Right hindlimb (tissue), 1 donor: ENCODE measurements at places on chromosomes 12 and 14.
A peak's percentile ranks its signal among the peaks of the same experiment; 100 is the strongest.

GRCh38 chr14:53450871-53451270, 297.7 kb upstream of the DDHD1 start:
- no peak for DNase-seq

DNA sequence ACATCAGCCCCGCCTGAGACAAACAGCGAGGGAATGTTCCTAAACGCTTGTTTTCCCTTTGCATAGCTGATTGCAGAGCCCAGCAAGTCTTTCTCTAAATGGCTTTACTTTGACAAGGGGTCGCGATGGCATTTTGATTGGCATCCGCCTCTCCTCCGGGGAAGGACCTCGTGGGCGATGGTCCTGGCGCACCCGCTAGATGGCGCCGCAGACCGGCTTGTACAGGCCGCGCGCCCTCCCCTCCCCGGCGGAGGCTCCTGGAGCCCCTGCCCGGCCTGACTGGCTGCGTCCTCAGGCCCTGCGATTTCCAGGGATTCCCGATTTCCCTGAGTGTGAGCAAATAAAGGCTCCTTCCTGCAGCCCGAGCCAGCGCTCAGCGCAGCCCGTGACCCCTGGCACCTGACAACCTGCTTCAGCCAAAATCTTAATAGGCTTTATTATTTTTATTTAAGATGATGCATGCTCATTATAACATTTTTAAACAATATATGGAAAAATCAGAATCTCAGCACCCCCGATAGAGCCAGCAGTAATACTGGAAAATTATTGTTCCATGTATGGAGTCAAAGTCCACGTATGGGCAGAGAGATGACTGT, 468.3 kb downstream of the AACS start:
- peak; percentile 48 for DNase-seq

DNA sequence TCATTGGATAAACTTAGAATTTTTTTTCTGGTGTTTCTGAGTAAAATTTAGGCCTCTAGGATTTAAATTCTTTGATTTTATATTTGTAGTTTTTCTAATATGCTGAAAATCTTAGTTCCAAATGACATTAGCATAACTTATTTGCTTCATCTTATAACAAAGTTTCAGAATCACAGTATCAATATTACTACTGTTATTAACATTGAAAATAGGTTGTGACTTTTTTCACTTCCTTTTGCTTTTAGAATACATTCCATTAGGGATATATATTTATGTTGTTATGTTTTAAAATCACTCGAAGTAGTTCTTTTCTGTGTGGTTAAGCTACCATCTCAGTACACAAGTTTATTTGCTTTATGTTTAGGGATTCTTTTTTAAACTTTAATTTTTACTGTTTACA, 12.8 kb downstream of the RAB3IP start:
- DNase-seq, result no peak

DNA sequence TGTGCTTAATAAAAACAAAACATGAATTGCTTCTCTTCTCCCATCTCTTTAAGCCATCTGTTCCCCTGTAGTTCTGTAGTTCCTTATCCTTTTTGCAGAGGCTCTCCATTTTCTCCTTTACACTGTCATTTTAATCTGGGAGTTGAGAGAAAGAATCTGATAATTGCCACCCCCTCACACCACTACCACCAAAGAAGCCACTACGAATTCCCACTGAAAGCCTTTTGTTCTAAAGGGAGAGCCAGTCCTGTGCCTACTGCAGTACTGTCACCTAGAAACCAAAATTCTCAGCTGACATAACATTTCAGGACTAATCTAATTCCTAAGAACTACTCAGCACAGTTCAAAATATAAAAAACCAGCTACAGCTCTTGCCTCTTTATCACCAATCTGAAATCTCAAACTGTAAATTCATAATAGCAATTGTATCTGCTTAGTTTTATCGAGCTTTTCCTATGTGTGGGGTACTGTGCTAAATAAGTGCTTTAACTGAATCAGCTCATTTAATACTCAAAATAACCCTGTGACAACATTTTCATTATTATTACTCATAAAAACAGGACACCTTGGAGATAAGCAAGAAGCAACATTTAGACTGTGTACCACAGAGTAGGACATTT, 72.4 kb downstream of the SPPL3 start:
- DNase-seq, result no peak

- DNase-seq, result no peak
Observed at GRCh38 chr12:76704693-76705092, 59.2 kb upstream of the ZDHHC17 start.

DNA sequence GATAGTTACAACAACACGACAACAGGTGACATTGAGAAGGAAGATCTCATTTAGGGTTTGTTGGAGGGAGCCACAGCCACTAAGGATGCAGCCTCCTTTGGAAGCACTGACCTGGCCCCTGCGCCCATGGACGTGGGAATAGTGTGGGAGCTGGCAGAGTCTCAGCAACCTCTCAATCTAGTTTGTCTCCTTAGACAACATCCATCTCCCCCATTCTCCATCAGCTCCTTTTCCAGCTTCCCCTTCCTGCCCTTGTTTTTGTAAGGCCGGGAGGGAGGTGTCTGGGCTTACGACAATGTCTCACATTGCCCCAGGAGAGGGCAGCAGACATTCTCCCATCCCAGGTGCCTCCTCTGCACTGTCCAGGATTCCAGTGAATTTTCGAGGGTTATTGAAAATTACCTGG, 170.2 kb upstream of the PZP start:
- DNase-seq, result no peak

GRCh38 chr14:20563971-20564370, 3.1 kb upstream of the RNASE9 start:
- DNase-seq, result no peak

DNA sequence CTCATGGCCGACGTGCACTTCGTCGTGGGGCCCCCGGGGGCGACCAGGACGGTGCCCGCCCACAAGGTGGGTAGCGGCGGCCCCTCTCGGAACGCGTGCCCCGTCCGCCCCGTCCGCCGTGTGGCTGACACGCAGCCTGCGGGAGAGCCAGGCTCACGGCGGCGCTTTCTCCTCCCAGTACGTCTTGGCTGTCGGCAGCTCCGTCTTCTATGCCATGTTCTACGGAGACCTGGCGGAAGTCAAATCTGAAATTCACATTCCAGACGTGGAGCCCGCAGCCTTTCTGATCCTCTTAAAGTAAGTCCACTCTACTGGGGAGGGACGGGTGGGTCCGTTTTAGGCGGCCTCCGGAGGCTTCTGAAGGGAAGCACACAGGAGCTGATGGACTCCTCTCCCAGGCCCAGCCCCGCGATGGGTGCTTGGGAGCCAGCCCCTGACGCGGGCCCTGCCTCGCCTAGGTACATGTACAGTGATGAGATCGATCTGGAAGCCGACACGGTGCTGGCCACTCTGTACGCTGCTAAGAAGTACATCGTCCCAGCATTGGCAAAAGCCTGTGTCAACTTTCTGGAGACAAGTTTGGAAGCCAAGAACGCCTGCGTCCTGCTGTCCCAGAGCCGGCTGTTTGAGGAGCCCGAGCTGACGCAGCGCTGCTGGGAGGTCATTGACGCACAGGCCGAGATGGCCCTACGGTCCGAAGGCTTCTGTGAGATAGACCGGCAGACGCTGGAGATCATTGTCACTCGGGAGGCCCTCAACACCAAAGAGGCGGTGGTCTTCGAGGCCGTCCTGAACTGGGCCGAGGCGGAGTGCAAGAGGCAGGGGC, 1.1 kb downstream of the BTBD6 start:
- no peak for DNase-seq

DNA sequence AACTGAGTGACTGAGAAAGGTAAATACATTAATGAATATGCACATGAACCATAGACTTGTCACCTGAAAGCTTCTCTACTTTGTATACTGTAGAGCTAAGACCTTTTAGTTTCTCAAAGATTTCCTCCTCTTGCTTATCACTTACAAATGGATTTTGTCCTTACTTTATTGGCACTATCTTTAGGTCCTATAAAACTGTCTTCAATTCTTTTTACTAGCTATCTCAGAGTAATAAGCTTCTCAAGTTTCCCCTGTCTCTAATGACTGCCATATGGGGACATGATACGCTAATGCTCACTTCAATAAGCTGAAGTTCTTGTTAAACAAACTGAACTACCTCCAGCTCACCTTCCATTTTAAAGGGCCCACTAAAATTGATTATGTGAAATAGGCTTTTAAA, 468.2 kb upstream of the CCDC196 start:
- DNase-seq, result no peak

- no peak for DNase-seq
Observed at GRCh38 chr12:111673503-111673902, 12.3 kb downstream of the BRAP start.

DNA sequence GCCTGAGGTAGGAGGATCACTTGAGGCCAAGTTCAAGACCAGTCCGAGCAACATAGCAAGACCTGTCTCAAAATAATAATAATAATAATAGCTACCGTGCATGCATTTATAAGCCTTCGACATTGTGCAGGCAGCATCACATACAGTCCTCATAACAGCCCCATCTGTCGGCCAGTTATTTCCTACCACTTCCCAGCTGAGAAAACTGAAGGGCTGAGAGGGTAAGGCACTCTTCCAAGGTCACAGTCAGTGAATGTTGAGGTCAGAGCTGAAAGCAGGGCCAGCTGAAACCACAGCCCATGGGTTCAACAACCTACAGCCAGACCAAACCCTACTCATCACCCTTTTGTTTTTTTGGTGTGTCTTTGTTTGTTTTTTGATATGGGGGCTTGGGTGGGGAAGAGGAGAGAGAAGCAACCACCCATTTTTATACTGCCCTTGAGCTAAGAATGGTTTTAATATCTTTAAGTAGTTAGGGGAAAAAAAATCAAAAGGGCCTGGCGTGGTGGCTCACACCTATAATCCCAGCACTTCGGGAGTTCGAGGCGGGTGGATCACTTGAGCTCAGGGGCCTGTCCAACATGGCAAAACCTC, 16.8 kb upstream of the ITPK1 start:
- peak; percentile 30 for DNase-seq

DNA sequence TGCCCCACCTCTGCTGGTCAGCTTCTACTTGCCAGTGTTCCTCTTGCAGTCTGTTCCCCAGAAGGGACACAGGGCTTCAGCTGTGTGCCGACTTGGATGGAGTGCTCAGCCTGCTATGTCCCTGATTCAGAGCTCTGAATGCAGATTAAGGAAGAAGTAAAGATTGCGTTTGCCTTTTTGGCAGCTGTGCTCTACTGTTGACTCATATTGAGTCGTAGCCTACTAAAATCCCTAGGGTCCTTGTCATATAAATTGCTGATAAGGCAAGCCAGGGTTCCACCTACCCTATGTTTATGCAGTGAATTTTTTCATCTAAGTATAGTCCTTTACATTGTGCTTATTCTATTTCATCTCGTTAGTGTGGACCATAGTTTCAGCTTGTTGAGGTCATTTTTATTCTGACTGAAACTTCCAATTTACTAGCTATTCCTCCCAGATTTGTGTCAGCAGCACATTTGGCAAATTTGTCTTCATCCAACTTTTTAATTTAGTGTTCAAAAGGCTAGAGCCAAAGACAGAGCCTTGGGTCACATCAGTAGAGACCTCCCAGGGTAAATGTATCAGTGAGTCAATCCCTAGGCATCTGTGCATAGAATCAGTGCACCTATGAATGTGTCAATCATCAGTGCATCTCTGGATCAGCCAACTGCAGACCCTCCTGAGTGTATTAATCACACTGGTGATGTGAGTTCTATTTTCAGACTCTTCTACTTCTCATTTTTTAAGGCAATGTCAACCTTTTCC, 31.9 kb downstream of the CACNA1C start:
- DNase-seq, result no peak

DNA sequence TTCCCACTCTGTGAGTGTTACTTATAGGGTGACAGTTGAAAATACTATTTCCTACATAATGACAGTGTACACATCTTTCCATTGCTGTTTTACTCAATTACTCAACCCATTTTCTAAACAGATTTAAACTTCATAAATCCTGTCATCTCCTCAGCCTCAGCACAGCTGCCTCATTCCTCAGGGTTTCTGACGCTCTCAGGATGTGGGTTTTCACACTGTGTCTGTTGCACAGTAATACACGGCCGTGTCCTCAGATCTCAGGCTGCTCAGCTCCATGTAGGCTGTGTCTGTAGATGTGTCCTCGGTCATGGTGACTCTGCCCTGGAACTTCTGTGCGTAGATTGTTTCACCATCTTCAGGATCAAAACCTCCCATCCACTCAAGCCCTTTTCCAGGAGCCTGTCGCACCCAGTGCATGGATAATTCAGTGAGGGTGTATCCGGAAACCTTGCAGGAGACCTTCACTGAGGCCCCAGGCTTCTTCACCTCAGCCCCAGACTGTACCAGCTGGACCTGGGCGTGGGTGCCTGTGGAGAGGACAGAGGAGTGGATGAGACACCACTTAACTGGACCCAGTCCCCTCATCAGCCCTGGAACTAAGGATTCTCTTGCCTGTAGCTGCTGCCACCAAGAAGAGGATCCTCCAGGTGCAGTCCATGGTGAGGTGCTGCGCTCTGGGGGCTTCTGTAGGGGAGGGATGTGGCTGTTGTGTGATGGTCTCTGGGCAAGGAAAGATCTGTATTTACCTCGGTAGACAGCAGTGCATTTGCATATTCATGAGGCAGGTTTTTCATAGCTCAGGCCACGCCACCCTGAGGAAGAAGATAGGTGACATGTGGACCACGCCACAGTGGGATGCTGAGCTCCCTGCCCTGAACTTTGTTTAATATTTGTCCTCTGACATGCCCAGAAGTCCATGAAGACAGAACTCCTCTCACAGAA, 750.2 kb downstream of the TMEM121 start:
- DNase-seq, result no peak

DNA sequence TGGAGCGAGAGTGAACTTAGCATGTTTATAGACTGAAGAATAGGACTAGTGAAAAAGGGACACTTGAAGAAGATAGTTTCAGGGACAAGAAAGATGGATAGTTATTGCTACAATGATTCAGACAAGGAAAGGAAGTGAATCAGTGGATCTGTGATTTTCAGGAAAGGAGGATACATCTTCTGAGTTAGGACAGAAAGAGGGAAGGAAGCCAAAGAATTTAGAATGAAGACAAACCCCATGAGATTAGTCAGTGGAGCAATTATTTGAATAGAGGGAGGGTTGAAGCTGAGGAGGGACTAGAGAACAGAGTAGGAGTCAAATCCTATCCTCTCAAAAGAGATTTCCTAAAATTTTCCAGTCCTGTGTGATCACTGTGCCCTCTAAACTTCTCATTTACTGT, 282.7 kb downstream of the AKAP6 start:
- DNase-seq, result no peak

DNA sequence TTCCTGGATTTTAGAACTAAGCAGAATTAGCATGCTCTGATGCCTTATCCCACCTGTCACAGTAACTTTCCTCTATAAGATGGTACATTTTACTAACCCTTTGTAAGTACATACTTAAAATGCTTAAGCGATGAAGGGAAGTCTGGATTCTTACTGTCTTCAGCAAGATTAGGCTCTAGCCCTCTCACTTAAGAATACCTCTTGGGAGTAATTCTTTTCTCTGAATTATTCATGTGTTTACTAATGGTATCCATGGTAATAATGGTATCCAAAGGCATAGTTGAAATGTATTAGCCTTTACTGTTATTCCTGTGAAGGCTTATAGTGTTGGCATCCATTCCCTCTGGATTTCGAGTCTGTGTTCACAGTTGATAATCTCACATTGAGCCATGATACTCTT, 176.9 kb downstream of the MON2 start:
- no peak for DNase-seq
